ENCODE measurements at places on chromosomes 1 and 21.

GRCh38 chr1:7432900-7433380 is 338.2 kb upstream of the VAMP3 start:
- DNase-seq = no peak

GRCh38 chr1:222694927-222695326 is 17.4 kb downstream of the AIDA start:
- DNase-seq = no peak

- DNase-seq = no peak
These were observed 60.0 kb upstream of the SSX2IP start for GRCh38 chr1:84750110-84750730.

DNA sequence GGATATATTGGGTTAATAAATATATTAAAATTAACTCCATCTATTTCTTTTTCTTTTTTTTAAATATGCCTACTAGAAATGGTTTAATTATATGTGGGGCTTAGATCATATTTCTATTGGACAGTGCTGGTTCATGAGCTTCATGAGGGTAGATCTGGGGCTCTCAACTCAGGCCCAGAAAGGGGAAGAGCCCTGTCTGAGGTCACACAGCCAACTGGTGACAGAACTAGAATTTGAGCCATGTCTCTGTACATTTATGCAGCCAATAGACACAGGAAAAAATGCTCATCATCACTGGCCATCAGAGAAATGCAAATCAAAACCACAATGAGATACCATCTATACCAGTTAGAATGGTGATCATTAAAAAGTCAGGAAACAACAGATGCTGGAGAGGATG is 5.1 kb upstream of the EPHB2 start:
- no peak for DNase-seq

DNA sequence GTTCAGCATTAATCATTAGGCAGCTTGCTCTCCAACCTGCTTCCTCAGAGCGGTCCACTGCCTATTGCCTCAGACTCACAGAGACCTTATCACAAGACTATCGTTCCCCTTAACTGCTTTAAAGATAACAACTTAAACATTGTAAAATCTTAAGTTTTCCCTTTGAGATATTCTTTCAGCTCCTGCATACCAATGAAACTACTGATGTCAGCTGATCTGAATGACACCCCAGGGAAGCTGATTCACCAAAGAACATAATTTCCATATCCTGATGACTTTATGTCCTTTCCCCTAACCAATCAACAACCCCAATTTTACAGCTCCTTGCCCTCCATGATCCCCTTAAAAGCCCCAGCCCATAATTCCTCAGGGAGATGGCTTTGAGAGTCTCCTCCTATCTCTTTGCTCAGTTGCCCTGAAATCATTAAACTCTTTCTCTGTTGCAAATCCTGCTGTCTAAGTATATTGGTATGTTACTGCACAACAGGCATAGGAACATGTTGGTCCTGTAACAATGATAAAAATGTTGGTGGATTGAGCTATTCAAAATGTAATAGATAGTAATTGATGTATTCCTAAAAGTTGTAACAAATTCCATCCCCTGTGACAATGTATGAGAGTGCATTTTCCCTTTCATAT is 621.4 kb upstream of the RGS18 start:
- DNase-seq = no peak

GRCh38 chr21:29237110-29238052 is 61.3 kb upstream of the BACH1 start:
- peak; percentile 56 for DNase-seq

GRCh38 chr1:29849038-29849750 is 612.9 kb downstream of the PTPRU start:
- peak; percentile 63 for DNase-seq

GRCh38 chr1:228364068-228364705 is 42.4 kb downstream of the TRIM11 start:
- no peak for DNase-seq

DNA sequence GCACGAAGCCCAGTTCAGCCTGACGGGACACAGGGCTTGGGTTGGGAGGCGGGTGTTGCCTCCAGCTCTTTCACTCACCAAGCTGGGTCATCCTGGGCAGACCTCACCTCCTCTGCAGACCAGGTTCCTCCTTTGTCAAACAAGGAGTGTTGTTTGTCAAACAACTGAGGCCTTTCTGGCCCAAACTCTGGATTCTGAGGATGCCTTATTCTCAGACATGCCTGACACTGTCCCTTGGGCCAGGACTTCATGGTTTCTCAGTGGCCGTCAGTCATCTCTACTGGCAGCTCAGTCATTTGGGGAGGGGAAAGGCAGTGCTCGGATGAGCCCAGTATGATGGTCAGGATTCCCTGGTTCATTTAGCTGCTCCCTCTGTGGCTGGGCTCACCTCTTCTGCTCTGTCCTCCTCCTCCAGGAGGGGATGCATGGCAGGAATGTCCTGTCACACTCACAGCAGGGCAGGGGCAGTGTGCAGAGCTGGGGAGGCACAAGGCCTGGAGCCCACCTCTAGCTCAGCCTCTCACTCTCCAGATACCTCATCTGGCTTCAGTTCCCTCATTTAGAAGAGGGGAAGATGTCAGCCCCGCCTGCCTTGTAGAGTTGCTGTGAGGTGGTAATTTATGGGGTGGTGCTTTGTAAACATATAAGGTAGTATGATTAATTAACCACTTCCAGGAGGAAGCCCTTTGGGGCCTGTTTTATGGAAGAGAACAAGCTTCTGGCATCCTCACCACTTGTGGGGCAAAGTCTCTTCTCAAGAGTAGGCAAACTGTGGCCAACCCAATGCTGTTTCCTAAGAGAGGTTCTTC is 20.6 kb downstream of the SLC2A1 start:
- no peak for DNase-seq

DNA sequence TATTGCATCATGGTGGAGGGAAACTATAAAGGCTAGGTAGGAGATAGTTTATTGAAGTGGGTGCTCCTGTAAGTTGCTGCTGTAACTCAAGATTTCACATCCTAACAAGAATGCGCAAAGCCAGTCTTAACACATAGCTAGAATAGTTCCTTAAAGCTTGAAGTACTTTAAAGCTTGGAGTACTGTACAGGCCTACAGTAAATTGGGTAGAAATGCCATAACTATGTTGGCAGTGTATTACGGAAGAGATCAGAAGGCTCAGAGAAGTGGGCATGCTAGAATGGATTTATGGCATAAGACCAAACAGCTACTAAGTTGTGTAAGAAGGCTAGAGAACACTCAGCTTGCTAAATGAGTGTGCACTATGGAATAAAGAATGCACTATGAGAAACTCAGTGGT is 44.5 kb downstream of the DMRTA2 start:
- no peak for DNase-seq

GRCh38 chr1:4684136-4684535 is 29.7 kb downstream of the AJAP1 start:
- no peak for DNase-seq

DNA sequence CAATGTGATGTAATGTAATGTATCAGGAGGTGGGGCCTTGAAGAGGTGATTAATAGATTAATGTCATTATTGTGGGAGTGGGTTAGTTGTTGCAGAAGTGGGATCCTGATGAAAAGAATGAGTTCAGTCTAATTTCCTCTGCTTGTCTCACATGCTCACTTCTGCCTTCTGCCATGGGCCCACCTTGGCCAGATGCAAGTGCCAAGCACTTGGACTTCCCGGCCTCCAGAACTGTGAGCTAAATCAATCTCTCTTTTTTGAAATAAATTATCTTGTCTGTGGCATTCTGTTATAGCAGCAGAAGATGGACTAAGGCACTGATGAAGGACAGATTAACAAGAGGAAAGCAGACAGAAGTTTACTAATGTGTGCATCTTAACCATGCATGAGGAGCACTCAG is 123.9 kb downstream of the ETS2 start:
- DNase-seq = no peak

DNA sequence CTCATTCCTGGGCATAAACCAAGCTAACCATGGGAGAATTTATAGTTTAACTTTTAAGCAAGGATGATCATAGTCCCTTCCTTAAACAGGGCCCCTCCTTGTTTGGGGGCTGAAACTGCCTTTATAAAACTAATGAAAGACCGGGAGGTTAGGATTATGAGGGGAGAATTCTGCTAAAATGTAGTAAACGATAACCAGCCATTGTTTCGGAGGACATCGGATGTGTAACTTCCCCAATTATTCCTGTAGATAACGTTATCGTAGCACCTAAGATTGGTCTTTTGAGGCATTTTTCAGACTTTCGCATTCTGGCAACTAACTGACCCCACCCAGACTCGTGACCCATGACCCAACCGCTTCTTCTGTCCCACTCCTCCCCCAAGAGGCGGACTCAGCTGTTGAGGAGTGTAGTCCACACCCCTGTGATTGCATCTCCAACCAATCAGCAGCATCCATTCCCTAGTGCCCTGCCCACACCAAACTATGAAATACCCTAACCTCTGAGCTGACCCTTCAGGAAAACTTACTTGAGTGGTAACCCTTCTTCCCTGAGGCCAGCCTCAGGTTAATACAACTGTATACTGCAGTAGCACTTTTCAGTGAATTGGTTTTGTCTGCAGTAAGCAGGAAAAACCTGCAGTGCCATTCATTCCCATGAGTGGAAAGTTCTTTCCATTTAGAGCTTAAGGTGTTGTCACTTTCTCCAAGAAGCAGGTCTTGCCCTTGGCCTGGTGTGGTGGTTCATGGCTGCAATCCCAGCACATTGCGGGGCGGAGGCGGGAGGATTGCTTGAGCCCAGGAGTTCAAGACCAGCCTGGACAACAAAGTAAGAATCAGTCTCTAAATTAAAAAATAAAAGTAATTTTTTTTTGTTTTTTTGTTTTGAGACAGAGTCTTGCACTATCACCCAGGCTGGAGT is 823 bp upstream of the SYF2 start:
- DNase-seq = peak; percentile 81

GRCh38 chr1:7110321-7110720 is 325.1 kb downstream of the CAMTA1 start:
- DNase-seq = no peak

- DNase-seq = no peak
These were observed 963.4 kb upstream of the ADGRL4 start for GRCh38 chr1:79969886-79970285.

- DNase-seq = no peak
These were observed 40.7 kb upstream of the ETS2 start for GRCh38 chr21:38765056-38765455.

DNA sequence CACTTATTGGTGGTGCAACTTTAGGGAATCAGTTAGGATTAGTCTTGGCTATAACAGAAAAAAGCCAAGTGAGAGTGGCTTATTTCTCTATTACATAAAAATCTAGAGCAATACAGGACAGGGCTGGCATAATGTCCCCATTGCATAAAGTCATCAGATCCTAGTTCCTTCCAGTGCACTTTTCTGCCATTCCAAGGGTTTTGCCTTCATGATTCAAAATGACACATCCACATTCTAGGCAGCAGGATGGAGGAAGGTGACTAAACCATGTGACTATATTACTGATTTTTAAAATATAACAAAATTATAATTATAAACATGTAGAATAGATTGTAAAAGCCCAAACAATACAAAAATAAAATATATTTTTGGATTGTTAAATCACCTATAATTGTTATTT is 18.8 kb downstream of the JUN start:
- no peak for DNase-seq

- no peak for DNase-seq
These were observed 28.4 kb downstream of the NTPCR start for GRCh38 chr1:232978815-232979214.

- DNase-seq = no peak
These were observed 7.0 kb downstream of the LRRC3 start for GRCh38 chr21:44462086-44462833.

DNA sequence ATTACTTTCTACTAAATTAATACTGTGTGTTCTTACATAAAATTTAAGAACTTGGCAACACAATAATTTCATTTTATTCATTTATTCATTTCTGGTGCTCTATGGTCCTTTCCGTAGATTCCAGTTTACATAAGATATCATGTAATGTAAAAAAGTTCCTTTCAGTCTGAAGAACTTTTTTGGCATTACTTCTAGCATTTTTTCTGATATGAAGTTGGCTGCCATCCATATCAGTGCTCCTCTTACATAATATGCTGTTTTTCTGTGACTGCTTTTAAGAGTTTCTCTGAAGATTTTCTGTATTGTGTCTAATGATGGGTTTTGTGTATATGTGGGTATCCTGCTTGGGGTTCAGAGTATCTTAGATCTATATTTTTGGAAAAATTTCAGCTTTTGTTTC is 34.8 kb downstream of the LIN9 start:
- DNase-seq = no peak

GRCh38 chr1:32012709-32013385 is 821 bp upstream of the KHDRBS1 start:
- no peak for DNase-seq

DNA sequence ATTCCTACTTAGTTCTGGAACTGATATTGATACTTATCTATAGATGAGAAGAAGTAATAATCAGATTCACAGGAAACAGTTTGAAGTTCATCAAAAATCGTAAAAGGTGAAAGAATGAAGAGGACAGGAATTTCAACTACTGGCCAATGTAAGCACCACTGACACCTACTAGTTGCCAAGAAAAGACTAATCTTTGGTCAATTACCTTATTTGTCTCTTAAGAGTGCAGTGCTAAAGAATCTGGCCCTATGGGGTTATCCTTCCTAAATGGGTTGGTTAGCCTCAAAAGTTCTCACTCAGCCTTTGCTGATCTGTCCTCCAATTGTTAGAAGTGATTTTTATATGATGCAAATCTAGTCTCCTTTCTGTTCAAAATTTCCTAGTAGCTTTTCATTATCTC is 29.5 kb downstream of the ADSS2 start:
- DNase-seq = no peak

DNA sequence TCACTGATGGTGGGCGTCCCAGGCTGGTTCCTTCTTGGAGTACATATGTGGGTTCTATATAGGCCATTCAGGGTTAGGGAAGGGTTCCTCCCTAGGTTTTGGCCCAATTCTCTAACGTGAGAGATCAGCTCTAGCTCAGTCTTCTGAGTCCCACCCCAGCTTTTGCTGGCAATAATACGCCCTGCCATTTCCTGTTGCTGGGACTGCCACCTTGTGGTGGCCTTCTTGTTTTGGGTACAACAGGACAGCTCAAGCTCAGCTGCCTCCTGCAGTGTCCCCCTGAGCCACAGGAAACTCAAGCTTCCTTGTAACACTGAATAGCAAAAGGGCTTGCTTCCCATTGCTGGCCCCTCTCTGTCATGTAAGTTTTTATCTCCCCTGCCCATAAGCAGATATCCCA is 77.8 kb downstream of the BACH1 start:
- DNase-seq = peak; percentile 35

- no peak for DNase-seq
These were observed 26.7 kb upstream of the DIP2A start for GRCh38 chr21:46431884-46432488.

DNA sequence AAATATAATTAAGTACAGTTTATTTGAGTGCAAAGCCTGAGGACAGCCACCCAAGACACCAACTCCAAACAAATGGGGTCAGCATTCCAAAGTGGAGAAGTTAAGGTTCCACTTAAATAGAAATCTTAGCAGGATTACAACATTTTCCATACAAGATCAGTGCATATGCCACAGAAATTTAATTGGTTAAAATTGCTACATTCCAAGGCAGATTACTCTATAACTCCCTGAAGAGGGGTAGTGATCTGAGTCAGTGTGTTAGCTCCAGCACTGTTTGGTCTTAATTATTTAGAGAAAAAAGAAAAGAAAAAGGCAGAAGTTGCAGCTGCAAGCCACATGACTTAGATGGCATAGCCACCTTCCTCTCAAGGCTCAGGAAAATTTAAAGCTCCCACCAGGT is 297.5 kb downstream of the HHIPL2 start:
- DNase-seq = no peak
